ENCODE measurements at places on chromosomes 1 and 21. TPM values are rescaled to one million over a fixed set of nuclear protein-coding genes. Genes with fewer than 3 reads are reported as not detected.
A peak's percentile ranks its signal among the peaks of the same experiment; 100 is the strongest.

SMG5 gene
- 45.5 TPM for polyA plus RNA-seq

GNAT2 gene
- not detected for polyA plus RNA-seq

HS2ST1 gene
- polyA plus RNA-seq, result 13.6 TPM

CSTB gene
- polyA plus RNA-seq, result 23.8 TPM

CACHD1 gene
- polyA plus RNA-seq, result 11.8 TPM

CRP gene
- not detected for polyA plus RNA-seq

DNA sequence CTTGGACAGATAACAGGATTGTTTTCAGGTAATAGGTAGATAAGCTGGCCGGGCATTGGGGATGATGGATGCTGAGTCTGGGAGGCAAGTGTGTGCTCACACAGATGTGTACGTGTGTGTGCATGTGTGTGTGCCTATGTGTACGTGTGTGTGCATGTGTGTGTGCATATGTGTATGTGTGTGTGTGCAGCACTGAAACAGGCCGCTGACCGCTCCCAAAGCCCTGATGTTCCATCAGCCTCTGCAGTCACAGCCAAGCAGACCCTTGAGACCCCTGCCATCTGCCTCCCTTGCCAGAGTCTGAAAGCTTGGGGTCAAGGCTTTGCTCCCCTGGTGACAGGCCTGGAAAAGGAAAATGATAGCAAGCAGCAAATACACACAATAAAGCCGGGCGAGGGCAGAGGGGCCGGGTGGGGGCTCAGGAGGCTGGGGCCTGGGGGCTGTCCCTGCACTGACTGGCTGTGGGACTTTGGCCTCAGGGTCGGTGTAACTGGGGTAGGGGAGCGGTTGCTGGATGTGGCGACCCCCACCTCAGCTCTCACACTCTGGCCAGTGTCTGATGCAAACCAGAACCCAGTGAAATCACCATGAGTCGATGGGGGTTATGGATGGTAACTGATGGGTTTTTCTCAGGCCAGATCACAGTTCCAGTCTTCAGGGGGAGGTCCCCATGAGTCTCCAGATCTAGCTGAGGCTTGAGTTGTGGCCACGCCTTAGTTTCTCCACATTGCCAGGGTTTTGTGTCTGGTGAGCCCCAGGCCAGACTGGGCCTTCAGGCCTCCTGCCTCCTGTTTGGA lies 9.2 kb upstream of the TNFRSF8 start:
- H3K27ac ChIP-seq, result no peak overlapping the region
- H3K27me3 ChIP-seq, result no peaks in the 10 kb centered on the region
- H3K36me3 ChIP-seq, result no peaks in the 10 kb centered on the region
- H3K4me3 ChIP-seq, result no peak overlapping the region
- no peak for DNase-seq
- peaks cover 19% of the 10 kb centered on the region for H3K4me1 ChIP-seq

DNA sequence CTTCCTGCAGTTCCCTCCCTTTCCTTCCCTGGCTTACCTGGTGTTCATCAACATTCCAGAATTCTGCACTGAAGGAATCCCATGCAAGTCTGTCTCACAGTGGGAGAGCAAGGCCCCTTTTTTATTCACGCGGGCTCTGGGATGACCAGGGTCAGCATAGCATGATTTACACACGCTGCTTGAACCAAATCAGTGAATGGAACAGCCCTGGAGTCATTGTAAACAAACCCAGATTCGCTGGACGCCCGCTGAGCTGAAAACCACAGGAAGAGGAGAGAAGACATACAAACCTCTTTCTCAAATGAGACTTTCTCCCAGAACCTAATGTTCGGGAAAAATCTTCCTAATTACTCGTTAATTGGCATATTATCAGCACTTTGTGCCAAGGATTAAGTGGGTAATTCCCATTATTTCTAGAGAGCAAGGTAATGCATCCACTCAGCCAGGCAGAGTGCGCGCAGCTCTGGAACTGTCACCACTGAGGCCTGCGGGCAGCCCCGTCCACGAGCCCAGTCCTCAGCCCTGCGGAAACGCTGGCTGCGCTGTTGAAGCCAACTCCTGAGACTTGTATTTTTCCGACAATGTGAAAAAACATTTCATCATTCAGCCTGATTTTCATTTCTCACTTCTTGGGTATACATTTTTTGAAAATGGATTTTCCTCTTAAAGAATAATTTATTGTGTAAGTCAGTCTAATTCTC lies 140.0 kb downstream of the ETS2 start:
- H3K27ac ChIP-seq, result no peak overlapping the region
- H3K4me3 ChIP-seq, result no peak overlapping the region
- no peak for DNase-seq
- no peaks in the 10 kb centered on the region for H3K36me3 ChIP-seq
- no peaks in the 10 kb centered on the region for H3K27me3 ChIP-seq

DNA sequence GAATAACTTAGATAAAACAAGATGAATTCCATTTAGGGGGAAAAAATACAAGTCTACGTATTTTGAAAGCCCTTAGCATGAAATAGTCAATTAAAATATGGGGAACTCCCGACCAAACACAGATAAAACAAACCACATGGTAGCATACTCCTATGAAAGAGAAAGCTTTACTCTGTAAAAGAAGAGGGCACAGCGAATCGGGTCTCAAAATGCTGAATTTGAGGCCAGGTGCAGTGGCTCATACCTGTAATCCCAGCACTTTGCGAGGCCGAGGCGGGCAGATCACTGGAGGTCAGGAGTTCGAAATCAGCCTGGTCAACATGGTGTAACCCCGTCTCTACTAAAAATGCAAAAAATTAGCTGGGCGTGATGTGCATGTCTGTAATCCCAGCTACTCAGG lies 116.9 kb upstream of the TIAM1 start:
- H3K27ac ChIP-seq, result no peak overlapping the region
- H3K4me3 ChIP-seq, result no peak overlapping the region
- H3K4me1 ChIP-seq, result no peaks in the 10 kb centered on the region
- DNase-seq, result no peak
- H3K27me3 ChIP-seq, result no peaks in the 10 kb centered on the region

- H3K4me3 ChIP-seq, result no peak overlapping the region
- no peaks in the 10 kb centered on the region for H3K36me3 ChIP-seq
- H3K27me3 ChIP-seq, result peaks cover 21% of the 10 kb centered on the region
- DNase-seq, result no peak
These were observed 21.8 kb upstream of the LHX4 start for GRCh38 chr1:180208264-180208663.

DNA sequence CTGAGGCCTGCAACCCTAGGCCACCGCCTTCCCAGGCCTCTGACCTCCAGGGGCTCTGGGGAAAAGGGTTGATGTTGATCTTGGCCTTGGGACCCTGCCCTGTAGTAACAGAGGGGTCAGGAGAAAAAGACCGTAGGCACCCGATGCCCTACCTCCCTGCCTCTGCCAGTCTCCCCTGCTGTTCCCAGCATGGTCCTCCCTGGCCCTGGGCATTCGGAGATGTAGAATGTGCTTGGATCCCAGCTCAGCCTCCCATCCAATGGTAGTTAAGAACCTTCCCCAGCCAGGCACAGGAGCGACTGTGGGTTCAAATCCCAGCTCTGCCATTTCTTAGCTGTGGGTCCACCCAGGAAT lies 72.0 kb upstream of the TARDBP start:
- no peak overlapping the region for H3K4me3 ChIP-seq
- peaks cover 35% of the 10 kb centered on the region for H3K27me3 ChIP-seq
- H3K4me1 ChIP-seq, result peaks cover 38% of the 10 kb centered on the region
- no peaks in the 10 kb centered on the region for H3K36me3 ChIP-seq
- no peak overlapping the region for H3K27ac ChIP-seq

GRCh38 chr1:52593495-52593894 lies 8.7 kb upstream of the GPX7 start:
- H3K27ac ChIP-seq, result peak overlapping the region; percentile 56
- DNase-seq, result no peak
- H3K27me3 ChIP-seq, result no peaks in the 10 kb centered on the region
- H3K36me3 ChIP-seq, result no peaks in the 10 kb centered on the region
- H3K4me3 ChIP-seq, result no peak overlapping the region

DNA sequence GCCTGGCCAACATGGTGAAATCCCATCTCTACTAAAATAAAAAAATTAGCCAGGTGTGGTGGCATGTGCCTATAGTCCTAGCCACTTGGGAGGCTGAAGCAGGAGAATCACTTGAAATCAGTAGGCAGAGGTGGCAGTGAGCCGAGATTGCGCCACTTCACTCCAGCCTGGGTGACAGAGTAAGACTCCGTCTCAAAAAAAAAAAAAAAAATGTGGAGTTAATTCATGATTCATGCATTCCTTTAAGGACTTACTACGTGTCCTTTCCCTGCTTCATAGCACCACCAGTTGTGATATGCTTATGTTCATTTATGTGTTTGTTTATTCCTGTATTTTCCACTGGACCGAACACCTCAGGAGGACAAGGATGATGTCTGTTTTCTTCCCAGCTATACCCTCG lies 12.7 kb upstream of the PRELP start:
- DNase-seq, result no peak
- H3K27ac ChIP-seq, result no peak overlapping the region
- H3K27me3 ChIP-seq, result no peaks in the 10 kb centered on the region
- peaks cover 44% of the 10 kb centered on the region for H3K4me1 ChIP-seq

GRCh38 chr1:181151378-181152326 lies 63.2 kb downstream of the IER5 start:
- peak; percentile 78 for DNase-seq
- H3K4me3 ChIP-seq, result no peak overlapping the region
- H3K27me3 ChIP-seq, result no peaks in the 10 kb centered on the region
- H3K4me1 ChIP-seq, result peaks cover 19% of the 10 kb centered on the region
- peak overlapping the region; percentile 89 for H3K27ac ChIP-seq

GRCh38 chr1:65264197-65264929 lies 45.0 kb upstream of the DNAJC6 start:
- peaks cover 9% of the 10 kb centered on the region for H3K4me1 ChIP-seq
- peak; percentile 60 for DNase-seq
- H3K27me3 ChIP-seq, result peaks cover 22% of the 10 kb centered on the region
- no peak overlapping the region for H3K27ac ChIP-seq

- H3K36me3 ChIP-seq, result no peaks in the 10 kb centered on the region
- H3K4me3 ChIP-seq, result no peak overlapping the region
- H3K27me3 ChIP-seq, result peaks cover 21% of the 10 kb centered on the region
- peak; percentile 30 for DNase-seq
These were observed 5.4 kb upstream of the DISP3 start for GRCh38 chr1:11473491-11474034.

- H3K4me1 ChIP-seq, result no peaks in the 10 kb centered on the region
- H3K27me3 ChIP-seq, result no peaks in the 10 kb centered on the region
- no peak for DNase-seq
These were observed 14.1 kb downstream of the ZNF691 start for GRCh38 chr1:42860339-42861013.

- H3K27me3 ChIP-seq, result no peaks in the 10 kb centered on the region
- DNase-seq, result no peak
- H3K27ac ChIP-seq, result peak overlapping the region; percentile 37
- no peak overlapping the region for H3K4me3 ChIP-seq
- H3K36me3 ChIP-seq, result peaks cover 3% of the 10 kb centered on the region
These were observed 31.3 kb upstream of the EDN2 start for GRCh38 chr1:41515778-41516167.

DNA sequence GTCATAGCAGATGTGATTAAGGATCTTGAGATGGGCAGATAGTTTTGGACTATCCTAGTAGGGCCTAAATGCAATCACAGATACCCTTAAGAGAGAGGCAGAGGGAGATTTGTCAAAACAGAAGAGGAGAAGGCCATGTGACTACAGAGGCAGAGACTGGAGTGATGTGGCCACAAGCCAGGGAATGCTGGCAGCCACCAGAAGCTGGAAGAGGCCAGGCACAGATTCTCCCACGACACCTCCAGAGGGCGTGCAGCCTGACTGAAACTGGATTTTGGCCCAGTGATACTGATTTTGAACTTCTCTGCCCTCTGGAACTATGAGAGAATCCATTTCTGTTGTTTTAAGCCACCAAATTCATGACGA lies 52.1 kb upstream of the EPS8L3 start:
- DNase-seq, result no peak
- H3K36me3 ChIP-seq, result no peaks in the 10 kb centered on the region
- peaks cover 7% of the 10 kb centered on the region for H3K27me3 ChIP-seq
- no peak overlapping the region for H3K27ac ChIP-seq
- peaks cover 20% of the 10 kb centered on the region for H3K4me1 ChIP-seq
- no peak overlapping the region for H3K4me3 ChIP-seq

DNA sequence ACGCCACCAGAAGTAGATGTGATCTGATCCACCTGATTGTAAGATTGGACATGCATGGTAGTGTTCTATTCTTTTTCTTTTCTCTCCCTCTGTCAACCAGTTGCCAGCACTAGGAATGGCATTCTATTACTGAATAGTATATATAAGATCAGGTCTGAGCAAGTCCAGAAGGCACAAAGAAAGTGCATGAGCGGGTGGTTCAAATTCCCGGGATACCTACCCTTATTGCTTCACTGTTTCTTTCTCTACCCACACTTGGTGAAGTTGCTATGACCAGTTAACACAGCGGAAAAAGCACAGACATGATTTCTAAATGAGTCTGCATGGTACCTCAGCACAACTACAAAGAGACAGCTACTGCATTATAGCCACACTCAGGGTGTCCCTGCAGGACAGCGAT lies 64.0 kb downstream of the SLC9A1 start:
- H3K4me1 ChIP-seq, result no peaks in the 10 kb centered on the region
- no peaks in the 10 kb centered on the region for H3K36me3 ChIP-seq
- no peak overlapping the region for H3K27ac ChIP-seq

DNA sequence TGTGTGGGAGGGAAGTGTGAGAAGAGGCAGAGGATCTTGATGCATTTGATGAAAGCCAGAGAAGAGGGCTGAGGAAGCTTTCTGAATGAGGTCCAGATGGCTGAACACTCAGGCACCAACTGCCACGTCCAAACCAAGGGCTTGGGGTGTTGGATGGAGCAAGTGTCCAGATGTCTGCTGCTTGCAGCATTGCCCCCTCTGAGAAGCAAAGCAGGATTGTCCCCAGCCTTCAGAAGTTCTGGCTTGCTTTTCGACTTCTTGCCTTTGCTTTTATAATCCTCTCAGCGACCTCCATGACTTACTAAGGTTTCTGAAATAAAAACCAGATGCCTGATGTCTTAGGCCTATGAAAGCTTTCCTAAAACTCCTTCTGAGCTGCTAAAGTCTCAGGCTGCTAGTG lies 182.5 kb downstream of the HUNK start:
- no peaks in the 10 kb centered on the region for H3K27me3 ChIP-seq
- DNase-seq, result peak; percentile 34
- no peaks in the 10 kb centered on the region for H3K36me3 ChIP-seq
- H3K4me3 ChIP-seq, result no peak overlapping the region
- no peak overlapping the region for H3K27ac ChIP-seq

Measured in muscle of leg (tissue), 16 donors.